NCI-H526 treated with DMSO at 0.1 percent for 48 hours (cell line): ENCODE measurements at places on chromosomes 7 and 10.

GRCh38 chr10:68284062-68285001 is 47.5 kb upstream of the HNRNPH3 start:
- DNase-seq = no peak

GRCh38 chr10:78524342-78524741 is 490.7 kb downstream of the RPS24 start:
- no peak for DNase-seq

- DNase-seq = no peak
Measured at GRCh38 chr10:124484661-124485060, 23.0 kb downstream of the LHPP start.

DNA sequence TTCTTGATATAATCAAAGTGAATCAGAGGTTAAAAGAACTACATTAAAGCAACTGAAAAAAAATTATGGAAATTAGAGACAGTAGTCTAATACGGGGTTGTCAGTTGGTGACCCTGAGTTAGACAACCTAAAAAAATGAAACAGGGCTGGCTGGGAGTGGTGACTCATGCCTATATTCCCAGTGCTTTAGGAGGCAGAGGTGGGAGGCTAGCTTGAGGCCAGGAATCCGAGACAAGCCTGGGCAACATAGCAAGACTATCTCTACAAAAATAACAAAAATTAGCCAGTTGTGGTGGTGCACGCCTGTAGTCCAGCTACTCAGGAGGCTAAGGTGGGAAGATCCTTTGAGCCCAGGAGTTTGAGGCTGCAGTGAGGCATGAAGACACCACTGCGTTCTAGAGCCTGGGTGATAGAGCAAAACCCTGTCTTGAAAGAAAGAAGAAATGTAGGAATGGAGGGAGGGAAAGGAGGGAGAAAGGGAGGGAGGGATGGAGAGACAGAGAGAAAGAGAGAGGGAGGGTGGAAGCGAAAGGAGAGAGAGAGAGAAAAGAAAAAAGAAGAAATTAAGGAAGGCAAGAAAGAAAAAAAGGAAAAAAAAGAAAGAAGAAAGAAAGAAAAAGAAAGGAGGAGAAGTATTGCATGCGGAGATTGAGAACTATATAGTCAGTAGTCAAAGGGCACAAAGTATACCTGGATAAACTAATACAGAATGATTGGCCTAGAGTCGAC is 166.1 kb downstream of the TPST1 start:
- DNase-seq = no peak

- no peak for DNase-seq
Measured at GRCh38 chr10:13117841-13118783, 18.1 kb downstream of the OPTN start.

GRCh38 chr10:5198386-5198785 is 1.7 kb downstream of the AKR1C4 start:
- DNase-seq = no peak

GRCh38 chr7:78178319-78178718 is 379.7 kb downstream of the PHTF2 start:
- no peak for DNase-seq

- DNase-seq = no peak
Measured at GRCh38 chr10:6071181-6072175, 9.3 kb upstream of the IL2RA start.

DNA sequence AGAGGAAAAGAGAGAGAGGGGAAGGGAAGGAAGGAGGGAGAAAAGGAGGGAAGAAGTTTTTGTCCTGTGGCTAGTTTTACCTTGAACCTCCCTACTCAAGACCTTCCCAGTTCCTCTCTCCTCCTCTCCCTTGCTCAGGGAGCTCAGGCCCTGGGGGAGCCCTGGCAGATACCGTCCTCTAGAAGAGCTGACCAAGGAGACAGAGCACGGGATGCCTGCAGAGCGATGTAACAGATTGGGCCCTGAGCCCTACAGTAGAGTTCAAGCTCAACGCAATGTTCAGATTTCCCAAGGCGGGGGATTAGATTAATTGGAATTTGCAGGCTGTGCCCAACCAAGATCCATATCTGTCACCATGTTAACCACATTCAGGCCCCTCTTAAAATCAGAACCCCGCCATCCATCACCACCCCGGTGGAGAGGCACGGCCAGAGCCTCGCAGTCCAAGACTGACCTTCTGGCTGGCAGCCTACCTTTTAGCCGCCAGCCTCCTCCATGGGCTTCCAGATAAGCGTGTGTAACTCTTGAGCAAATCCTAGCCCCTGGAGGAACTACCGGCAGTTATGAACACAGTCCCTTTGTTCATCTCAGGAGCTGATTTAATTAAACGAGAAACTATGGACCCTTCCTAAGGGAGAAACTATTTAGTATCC is 70.6 kb downstream of the KCNMA1 start:
- DNase-seq = no peak

DNA sequence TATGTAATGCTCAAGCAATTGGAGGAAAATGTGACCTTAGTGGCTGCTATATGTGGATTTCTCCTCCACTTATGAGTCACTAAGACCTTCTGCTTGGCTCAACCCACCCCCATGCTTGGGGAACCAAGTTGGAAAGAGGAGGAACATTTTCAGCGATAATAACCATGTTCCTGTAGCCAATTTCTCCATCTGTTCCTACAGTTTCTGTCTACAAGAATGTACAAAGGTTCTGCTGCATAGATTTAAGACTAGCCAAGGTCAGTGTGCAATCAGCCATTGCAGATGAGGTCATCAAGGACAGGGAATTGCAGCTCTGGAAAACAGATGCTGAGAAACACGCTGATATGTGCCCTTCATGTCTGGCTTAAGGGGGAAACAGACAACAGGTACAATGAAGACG is 5.6 kb upstream of the NRCAM start:
- DNase-seq = no peak

GRCh38 chr10:116744885-116745284 is 2.5 kb upstream of the HSPA12A start:
- DNase-seq = no peak

- no peak for DNase-seq
Measured at GRCh38 chr7:139660317-139661042, 117.3 kb downstream of the HIPK2 start.

DNA sequence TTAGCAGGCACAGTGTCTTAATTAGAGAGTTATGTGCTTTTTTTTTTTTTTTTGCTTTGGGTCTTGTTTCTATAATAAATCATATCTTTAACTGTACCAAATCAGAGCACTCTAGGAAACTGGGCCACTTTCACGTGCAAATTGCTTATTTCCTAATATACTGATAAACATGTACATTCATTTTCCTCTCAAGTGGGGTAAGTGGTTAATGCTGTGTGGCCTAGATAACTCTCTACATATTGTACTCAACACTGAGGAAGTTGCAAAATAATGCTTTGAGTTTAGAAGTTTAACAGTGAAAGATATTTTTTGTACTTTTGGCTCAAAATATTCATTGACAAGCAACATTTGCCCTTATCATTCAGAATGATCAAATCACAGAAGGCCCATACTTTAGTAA is 115.9 kb upstream of the IFRD1 start:
- DNase-seq = no peak

DNA sequence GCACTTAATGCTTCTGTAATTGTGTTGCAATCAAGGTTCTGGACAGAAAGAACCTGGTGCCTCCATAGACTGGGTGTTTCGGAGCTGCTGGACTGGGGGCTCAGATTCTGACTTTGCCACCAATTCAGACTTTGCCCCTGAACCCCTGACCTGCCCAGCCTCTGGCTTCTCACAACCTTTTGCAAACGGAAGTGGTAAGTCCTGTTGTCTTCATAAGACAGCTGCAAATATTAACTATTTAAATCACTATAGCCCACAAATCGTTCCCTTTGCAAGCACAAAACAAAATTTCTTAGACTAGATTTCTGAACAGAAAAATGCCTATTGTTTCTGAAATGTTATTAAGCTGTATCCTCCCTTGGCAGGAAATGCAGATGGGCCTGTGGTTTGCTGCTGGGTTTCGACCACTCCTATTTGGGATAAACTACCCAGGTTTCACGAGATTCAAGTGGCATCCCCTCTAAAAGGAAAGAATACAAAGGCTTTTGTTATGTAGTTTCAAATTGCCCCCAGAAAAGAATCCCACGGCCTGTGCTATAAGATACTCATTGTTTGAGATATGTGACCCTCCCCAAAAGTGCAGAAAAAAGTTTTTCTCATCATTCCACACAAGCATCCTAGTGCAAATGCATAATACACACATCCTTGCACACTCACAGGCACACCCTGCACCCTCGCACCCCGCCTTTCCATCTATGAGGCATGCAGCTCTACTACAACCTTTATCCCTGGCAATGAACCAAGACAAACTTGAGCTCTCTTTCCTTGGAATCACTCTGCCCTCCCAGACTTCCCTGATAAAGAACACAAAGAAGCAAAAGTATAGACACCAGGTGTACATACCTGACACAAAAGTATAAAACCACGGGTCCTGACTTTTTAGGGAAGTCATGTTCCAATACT is 209.1 kb downstream of the PRPF18 start:
- DNase-seq = no peak

GRCh38 chr7:66768865-66769832 is 28.6 kb downstream of the RABGEF1 start:
- DNase-seq = no peak
